ENCODE measurements at places on chromosomes 16 and 17. TPM values are rescaled to one million over a fixed set of nuclear protein-coding genes. Genes with fewer than 3 reads are reported as not detected.
A peak's percentile ranks its signal among the peaks of the same experiment; 100 is the strongest.

DNA sequence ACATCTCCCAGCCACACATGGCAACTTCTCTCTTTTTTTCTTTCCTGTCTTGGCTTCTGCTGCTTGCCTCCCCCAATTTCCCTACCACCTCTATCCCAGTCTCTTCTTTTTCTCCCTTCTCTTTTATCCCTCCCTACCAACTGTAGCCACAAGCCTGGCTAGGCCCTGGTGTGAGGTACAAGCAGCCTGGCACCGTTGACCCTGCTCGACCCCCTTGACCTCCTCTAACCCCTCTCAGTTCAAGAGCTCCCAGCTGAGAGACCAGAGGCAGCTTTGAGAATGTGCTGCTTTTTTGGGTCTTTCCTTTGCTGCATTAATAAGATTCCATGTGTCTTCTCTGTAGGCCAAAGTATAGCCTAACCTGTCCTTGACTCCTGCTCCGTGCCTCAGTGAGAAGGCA, 32.3 kb downstream of the B9D1 start:
- no peak overlapping the region for H3K4me3 ChIP-seq
- no peaks in the 10 kb centered on the region for H3K36me3 ChIP-seq
- H3K4me1 ChIP-seq = peaks cover 4% of the 10 kb centered on the region
- no peak for DNase-seq

DNA sequence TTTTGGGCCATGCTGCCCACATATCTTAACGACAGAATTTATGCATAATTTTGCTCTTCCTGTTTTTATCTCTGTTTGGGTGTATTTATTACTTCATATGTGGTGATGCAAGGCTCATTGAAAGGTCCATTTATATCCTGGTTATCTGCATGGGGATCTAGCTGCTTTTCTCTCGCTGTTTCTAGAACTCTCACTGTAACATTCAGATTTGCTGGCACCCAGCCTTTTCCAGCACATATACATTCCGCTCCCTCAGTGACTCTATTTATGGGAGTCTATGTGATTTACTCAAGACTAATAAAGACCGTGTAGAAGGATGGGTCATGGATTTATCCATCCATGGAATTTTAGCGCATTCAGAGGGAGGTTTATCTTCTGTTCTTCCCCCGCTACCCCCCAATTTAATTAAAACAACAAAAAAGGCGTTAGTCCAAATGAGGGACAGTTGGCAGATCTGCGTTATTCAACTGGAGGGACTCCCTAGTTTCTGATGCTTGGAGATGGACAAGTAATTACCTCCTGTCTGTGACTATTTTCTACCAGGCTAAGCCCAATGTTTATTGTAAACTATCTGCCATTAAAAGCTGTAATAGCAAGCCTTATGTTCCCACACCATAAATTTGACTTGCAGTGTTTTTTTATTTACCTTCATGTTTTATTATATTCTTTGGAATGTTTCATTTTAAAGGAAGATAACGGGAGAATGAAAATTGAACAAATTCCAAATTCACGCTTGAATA, 19.8 kb upstream of the MARCHF10 start:
- H3K4me3 ChIP-seq = no peak overlapping the region
- no peak for DNase-seq
- H3K4me1 ChIP-seq = peaks cover 2% of the 10 kb centered on the region
- H3K36me3 ChIP-seq = no peaks in the 10 kb centered on the region
- H3K27me3 ChIP-seq = no peaks in the 10 kb centered on the region

- H3K4me1 ChIP-seq = no peaks in the 10 kb centered on the region
- DNase-seq = no peak
- H3K27ac ChIP-seq = no peak overlapping the region
- no peaks in the 10 kb centered on the region for H3K36me3 ChIP-seq
- H3K4me3 ChIP-seq = no peak overlapping the region
These were observed 665.3 kb upstream of the RBFOX1 start for GRCh38 chr16:6667393-6667792.

GRCh38 chr17:64148017-64148631, 18.2 kb upstream of the ERN1 start:
- H3K27ac ChIP-seq = no peak overlapping the region
- peak overlapping the region; percentile 51 for H3K4me3 ChIP-seq
- no peak for DNase-seq
- H3K4me1 ChIP-seq = peaks cover 26% of the 10 kb centered on the region

DNA sequence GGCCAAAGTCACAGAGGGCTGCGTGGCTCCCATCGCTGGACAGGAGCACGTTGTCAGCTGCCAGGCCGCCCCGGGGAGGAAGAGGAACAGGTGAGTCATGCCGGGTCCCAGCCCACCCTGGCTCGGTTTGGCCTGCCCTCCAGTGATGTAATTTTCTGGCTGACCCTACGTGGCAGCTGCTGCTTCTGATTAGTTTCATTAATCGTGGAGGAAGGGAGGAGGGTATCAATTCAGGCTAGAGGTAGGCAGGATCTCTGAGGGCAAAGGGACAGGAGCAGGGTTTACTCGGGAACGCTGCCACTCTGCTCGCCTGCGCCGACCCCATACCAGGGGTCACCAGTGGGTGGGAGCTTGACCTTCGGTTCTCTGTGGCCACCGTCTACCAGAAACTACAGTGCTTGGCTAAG, 11.7 kb upstream of the SPATA32 start:
- DNase-seq = no peak
- H3K4me3 ChIP-seq = no peak overlapping the region
- no peak overlapping the region for H3K27ac ChIP-seq
- H3K4me1 ChIP-seq = peaks cover 23% of the 10 kb centered on the region
- peaks cover 15% of the 10 kb centered on the region for H3K36me3 ChIP-seq

DNA sequence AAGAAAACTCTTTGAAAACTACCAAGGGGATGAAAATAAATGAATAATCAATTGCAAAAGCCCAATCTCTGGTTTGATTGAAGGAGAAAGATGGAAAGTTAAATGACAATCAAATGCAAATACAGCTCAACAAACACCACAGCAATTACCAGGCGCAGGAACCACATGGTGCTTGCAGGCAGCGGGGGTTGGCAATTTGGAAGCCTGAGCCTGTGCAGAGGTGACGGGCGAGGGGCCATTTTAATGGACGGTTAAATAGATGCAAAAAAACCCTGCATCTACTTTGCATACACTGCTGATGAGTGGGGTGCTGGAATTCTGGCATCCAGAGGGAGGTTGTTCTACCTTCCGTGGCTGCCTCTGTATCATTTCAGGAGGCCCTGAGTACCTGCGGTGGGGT, 4.8 kb upstream of the SEZ6 start:
- H3K4me3 ChIP-seq = no peak overlapping the region
- H3K27ac ChIP-seq = no peak overlapping the region
- no peaks in the 10 kb centered on the region for H3K4me1 ChIP-seq

DNA sequence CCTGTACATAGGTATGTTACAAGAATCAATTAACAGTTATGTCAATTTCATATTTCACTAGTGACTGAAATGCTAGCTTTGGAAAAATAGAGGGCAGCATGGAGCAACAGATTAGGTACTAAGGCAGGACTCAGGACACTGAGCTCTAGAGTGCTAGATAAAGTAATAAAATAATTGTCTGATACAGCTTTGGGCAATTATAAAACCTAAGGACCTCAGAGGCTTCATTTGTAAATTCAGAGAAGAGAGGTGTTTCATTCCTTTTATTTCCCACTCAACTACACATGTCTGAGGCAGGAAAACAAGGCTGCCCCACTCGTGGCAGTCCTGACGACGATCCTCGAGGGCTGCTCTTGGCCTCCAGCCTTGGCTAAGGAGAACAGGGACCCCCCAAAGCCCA, 81.5 kb downstream of the CA4 start:
- peaks cover 6% of the 10 kb centered on the region for H3K4me1 ChIP-seq
- H3K36me3 ChIP-seq = peaks cover 4% of the 10 kb centered on the region
- DNase-seq = no peak
- H3K27ac ChIP-seq = no peak overlapping the region

GRCh38 chr17:69828087-69828486, 246.9 kb upstream of the KCNJ16 start:
- peaks cover 5% of the 10 kb centered on the region for H3K27me3 ChIP-seq
- no peak for DNase-seq
- no peak overlapping the region for H3K4me3 ChIP-seq
- no peaks in the 10 kb centered on the region for H3K4me1 ChIP-seq
- no peak overlapping the region for H3K27ac ChIP-seq

DNA sequence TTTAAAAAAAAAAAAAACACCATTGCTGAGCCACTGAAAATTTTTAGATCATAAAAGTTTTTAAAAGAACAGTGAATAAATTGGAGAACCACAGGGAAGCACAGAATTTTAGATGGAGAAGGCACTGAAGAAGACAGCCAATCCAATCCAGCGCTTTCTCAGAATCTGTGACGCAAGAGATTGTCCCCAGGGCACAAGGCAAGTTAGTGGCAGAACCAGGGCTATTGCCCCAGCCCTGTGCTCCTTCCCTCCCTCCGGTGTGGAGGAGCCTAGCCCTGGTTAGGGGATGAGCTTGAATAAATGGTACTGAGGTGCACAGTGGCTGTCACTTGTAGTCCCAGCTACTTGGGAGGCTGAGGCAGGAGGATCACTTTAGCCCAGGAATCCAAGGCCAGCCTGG, 108.3 kb downstream of the ZNF423 start:
- H3K27ac ChIP-seq = no peak overlapping the region
- H3K4me1 ChIP-seq = peaks cover 2% of the 10 kb centered on the region
- no peak overlapping the region for H3K4me3 ChIP-seq

DNA sequence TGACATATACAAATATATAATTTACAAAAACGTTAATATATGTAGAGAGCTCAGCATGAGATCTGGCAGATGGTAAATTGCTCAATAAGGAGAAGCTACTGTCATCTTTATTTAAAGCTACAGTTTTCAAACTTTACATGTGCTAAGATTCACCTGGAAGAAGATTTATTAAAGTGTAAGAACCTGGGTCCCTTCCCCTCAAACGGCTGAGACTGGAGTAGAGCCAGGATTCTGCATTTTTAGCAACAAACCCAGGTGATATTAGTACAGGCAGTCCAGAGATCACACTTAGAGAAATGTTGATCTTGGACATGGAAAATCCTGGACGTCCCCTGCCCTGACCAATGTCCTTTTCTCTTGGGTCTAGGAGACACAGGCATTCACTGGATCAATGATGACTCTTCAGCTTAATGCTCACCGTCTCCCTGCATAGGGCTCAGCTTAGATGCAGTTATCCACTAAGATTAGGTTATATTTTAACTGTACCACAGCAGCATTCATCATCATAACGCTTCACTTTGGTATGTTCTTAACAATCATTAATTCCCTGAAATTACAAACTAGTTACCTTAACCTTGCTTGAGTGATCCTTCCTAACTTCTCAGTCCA, 20.4 kb downstream of the CDR2 start:
- H3K36me3 ChIP-seq = peaks cover 39% of the 10 kb centered on the region
- H3K27me3 ChIP-seq = no peaks in the 10 kb centered on the region
- no peak overlapping the region for H3K4me3 ChIP-seq
- peak overlapping the region; percentile 91 for H3K27ac ChIP-seq

GRCh38 chr16:16017812-16018211, 68.4 kb downstream of the ABCC1 start:
- peak overlapping the region; percentile 12 for H3K27ac ChIP-seq
- H3K4me1 ChIP-seq = peaks cover 12% of the 10 kb centered on the region
- H3K4me3 ChIP-seq = no peak overlapping the region
- no peaks in the 10 kb centered on the region for H3K27me3 ChIP-seq
- H3K36me3 ChIP-seq = peaks cover 38% of the 10 kb centered on the region
- DNase-seq = no peak

- H3K36me3 ChIP-seq = no peaks in the 10 kb centered on the region
- H3K4me1 ChIP-seq = peaks cover 25% of the 10 kb centered on the region
- H3K27ac ChIP-seq = no peak overlapping the region
- H3K4me3 ChIP-seq = no peak overlapping the region
- no peak for DNase-seq
These were observed 37.8 kb downstream of the TMEM235 start for GRCh38 chr17:78268951-78269905.

DNA sequence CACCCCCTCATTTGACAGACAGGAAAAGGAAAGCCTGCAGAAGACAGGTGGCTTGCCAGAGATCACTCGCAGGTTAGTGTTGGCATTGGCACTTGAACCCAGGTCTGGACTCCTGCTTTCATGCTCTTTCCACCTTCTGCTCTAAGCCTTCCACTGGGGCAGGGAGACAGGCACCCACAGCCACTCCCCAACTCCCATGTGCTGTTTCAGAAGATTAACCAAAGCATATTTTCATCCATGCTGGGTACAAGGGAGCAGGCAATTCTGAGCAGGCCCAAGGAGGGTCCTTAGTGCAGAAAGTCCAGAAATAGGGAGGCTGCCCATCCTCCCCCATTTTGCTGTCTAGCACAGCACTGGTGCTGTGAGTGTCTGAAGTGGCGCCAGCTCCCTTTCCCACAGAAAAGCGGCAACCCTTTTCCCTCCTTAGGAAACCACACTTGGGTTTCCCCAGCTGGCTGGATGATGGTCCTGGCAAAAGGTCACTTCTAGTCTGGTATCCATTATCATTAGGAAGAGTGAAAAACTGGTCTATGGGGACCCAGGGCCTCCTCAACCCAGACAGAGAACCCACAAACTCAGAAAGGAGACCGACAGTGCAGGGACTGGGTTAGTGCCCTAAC, 2.0 kb upstream of the CAVIN1 start:
- H3K27ac ChIP-seq = no peak overlapping the region
- no peak overlapping the region for H3K4me3 ChIP-seq
- H3K27me3 ChIP-seq = peaks cover 32% of the 10 kb centered on the region
- H3K4me1 ChIP-seq = peaks cover 15% of the 10 kb centered on the region
- H3K36me3 ChIP-seq = no peaks in the 10 kb centered on the region

- no peaks in the 10 kb centered on the region for H3K36me3 ChIP-seq
- H3K4me3 ChIP-seq = no peak overlapping the region
- DNase-seq = peak; percentile 73
- H3K4me1 ChIP-seq = peaks cover 4% of the 10 kb centered on the region
- H3K27me3 ChIP-seq = peaks cover 41% of the 10 kb centered on the region
- H3K27ac ChIP-seq = no peak overlapping the region
These were observed 32.3 kb downstream of the RAP1GAP2 start for GRCh38 chr17:2828397-2829038.

SLC25A10 gene
- total RNA-seq = 43.4 TPM

DOC2B gene
- 0.06 TPM for total RNA-seq

WNK4 gene
- 0.26 TPM for total RNA-seq

SLC6A2 gene
- total RNA-seq = not detected

PRCD gene
- total RNA-seq = 0.36 TPM

INTS2 gene
- total RNA-seq = 26.2 TPM

ATPAF2 gene
- 31.0 TPM for total RNA-seq

EMP2 gene
- total RNA-seq = not detected

ALDH3A1 gene
- 0.34 TPM for total RNA-seq

KRT12 gene
- not detected for total RNA-seq

SSTR5 gene
- not detected for total RNA-seq

Data from activated naive CD8-positive, alpha-beta T cell treated with anti-CD3 and anti-CD28 coated beads for 36 hours (primary cell).